ENCODE measurements at places on chromosomes 5 and 9.

DNA sequence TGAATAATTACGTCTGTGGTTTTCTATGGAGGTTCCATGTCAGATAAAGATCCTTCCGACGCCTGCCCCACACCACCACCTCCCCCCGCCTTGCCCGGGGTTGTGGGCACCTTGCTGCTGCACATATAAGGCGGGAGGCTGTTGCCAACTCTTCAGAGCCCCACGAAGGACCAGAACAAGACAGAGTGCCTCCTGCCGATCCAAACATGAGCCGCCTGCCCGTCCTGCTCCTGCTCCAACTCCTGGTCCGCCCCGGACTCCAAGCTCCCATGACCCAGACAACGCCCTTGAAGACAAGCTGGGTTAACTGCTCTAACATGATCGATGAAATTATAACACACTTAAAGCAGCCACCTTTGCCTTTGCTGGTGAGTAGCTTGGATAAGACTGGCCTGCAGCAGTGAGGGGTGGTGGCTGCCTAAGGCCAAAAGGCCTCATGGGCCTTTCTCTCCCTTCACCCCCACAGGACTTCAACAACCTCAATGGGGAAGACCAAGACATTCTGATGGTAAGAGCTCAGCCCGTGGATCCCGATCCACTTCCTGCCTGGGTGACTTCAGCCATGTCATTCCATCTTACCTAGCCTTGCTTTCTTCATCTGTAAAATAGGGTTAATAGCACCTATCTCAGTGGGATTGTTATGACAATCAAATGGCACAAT lies at the start of gene IL3:
IL3 (plus strand) TSS at position 155 of the 661 bp plus-strand sequence; CDS start at position 207, 52 bp downstream.
- no peak for DNase-seq

- DNase-seq, result no peak
Observed at GRCh38 chr5:174799121-174799520, 74.7 kb downstream of the MSX2 start.

DNA sequence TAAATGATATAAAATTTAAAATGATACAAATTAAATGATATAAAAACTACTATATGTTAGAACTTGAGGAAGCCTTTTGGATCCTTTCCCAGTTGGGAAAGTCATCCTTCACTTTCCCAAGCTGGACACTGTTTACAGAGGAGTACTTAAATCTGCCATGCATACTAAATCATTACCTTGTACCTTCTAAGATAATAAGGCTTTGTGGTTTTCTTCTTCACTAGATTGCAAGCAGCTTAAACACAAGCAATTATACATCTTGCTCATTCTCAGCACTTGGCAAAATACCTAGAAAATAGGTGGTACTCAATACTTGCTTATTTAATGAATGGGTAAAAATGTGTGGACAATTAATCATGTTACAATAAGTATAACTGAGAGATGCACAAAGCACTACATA lies 666.8 kb downstream of the PTPRD start:
- no peak for DNase-seq

- DNase-seq, result no peak
Observed at GRCh38 chr5:38622723-38623129, 66.3 kb upstream of the LIFR start.

- no peak for DNase-seq
Observed at GRCh38 chr9:130932255-130933079, 6.6 kb downstream of the FIBCD1 start.

- DNase-seq, result no peak
Observed at GRCh38 chr5:37043693-37044092, 167.1 kb downstream of the NIPBL start.

DNA sequence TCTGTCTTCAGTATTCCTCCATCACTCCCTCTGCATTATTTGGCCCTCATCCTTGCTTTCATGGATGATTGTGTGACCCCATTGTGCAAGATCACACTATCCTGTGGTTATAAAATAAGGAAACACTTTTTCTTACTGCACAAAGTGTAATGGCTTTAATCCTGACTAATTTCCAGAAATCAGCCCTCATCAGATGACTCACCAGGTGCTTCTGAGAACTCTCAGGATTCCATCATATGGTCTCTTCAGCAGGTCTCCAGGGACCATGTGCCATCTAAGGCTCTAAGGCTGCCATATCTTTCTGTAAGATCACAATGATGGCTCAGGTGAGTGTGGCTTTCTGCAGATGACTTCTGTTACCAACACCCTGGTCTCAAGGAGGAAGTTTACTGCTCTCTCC lies 27.3 kb upstream of the FER start:
- no peak for DNase-seq

- DNase-seq, result no peak
Observed at GRCh38 chr5:149940941-149941644, 3.5 kb downstream of the PDE6A start.

- no peak for DNase-seq
Observed at GRCh38 chr9:121569266-121569648, 69.6 kb upstream of the GGTA1 start.

DNA sequence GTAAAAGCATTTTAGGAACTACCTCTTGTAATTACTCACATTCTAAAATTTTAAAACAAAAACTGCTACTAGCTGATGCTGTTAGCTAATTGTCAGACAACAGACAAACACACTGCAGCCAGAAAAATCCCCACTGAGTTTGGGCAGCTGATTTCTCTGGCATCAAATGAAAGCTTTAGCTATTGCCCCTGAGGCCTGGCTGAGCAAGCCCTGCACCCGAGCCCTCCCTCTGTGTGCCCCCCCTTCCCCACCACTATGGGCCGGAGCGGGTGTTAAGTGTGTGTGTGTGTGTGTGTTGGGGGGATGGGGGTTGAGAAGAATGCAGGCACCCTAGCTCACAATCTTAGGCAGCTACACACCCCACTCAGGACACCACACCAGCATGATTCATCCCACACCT lies 2.4 kb downstream of the NEUROG1 start:
- no peak for DNase-seq

GRCh38 chr5:111389390-111390082 lies 122.8 kb downstream of the STARD4 start:
- DNase-seq, result no peak

- DNase-seq, result no peak
Observed at GRCh38 chr9:121453232-121453892, 46.3 kb downstream of the GGTA1 start.

- no peak for DNase-seq
Observed at GRCh38 chr9:84343111-84343521, 2.6 kb upstream of the SLC28A3 start.

DNA sequence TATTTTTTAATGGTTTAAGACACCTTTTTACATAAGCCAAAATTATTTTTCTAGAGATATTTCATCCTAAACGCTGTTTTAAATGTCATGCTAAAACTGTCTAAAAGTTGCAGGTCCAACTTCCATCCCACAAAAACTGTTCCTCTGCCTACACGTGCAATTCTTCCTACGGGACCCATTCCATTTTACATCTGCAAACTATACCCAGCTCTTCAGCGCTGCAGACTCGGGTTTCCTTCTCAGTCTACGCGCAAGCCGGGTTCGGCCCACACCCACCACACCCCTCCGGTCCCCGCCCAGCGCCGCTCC lies 8.7 kb downstream of the RANBP6 start:
- no peak for DNase-seq

DNA sequence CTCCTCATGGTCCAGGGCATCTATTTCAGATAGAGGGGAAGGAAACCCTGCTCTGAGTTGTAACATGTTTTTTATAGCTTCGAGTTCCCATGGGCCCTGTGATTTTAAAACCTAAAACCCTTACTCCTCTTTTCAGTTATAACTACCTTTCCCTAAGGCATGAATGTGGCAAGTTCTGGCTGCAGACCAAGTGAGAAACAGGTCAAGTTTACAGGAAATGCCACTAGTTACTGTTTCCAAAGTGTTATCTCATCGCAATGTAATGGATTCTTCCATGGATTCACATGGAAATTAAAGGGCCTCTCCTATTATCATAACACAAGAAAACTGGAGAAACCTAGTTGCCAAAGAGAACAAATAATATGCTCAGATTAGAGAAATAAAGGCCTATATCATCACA lies 574.5 kb upstream of the GRAMD2B start:
- no peak for DNase-seq

DNA sequence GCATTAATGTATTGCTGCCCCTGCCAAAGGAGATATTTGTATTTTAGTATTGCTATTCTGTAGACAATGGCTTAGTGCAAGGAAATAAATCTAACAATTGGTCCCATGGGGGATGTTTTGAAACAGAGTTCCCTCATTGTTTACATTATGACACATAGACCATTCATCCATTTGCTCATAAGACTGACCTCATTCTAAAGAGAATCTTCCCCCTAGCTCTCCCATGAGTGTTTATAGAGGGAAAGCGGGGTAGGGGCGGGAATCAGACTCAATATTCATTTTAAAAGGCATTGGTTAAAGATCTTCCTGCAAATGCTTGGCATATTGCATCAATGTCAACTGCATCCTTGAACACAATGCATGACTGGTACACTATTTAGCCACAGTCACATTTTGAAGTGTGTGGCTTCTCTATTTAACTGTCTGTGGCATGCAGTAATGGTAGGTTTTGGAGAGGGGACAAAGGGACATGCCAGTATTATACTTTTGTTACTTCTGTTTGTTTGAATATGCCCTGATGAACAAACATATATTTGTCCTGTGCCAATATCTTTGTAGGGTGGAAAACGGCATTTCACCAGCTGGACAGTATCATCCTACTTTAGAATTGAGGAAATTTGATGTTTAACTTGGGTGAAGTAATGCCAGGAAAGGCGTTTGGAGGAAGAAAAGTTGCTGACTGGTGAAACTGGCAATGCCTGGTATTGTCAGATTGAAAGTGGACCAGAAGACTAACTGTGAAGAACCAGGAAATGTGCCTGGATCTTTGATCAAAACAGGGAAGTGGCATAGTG lies 84.1 kb upstream of the MEGF10 start:
- no peak for DNase-seq

DNA sequence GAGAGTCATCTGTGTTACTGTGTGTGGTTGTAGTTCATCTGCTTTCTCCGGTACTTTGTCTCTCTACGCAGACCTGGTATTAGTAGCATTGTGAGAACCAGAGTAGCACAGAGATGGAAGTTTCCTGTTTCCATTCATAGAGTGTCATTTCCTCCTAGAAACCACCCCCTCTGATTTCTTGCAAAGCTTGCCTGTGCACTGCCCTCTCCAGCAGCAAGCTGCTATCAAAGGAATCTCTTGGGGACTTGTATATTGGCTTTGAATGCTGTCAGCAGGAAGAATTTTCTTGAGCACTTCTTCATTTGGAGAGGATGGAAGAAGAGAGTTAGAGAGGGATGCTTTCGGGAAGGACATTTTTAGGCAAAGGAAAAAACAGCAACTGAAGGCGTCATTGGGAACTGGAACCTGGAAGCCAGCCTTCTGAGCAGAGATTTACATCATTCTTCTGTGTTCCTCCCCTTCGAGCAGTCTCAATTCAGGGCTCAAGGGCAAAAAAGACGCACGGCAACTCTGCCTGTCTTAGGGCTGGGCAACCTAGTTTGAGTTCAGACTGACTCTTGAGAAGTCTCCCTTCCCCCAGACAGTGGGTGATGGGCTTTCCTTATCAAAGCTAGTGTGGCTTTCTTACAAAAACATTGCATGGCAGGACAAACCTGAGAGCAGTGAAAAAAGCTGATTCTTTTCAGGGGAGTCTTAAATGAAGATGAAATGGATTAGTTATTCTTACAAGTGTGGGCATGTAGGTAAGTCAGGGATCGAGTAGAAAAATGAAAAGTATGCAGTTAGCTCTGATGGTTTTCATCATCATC lies 226.3 kb downstream of the AOPEP start:
- no peak for DNase-seq

DNA sequence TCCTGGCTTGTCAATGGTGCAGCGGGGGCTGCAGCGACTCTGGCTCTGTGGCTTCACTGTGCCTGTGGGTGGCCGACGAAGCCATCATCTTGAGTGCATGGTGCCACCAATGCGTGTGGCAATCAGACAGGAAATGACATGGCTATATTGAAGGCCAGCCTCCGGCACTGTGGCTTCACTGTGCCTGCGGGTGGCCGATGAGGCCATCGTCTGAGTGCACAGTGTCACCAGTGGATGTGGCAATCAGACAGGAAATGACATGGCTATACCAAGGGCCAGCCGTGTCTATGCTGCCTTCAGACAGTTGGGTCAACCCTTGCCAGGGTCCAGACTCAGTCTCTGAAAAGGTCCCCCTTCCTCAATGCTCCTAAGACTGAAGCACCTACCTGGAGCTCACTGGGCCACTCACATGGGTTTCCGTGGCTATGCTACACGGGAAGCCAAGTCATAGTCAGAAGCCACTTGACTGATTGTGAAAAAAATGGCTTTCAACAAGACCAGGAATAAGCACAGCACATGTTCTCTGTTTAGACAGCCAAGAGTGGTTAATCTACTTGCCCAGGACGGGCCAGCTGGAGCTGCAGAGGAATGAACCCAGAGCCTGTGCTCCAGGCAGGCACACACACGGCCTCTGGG lies 67.5 kb upstream of the S1PR3 start:
- DNase-seq, result no peak

DNA sequence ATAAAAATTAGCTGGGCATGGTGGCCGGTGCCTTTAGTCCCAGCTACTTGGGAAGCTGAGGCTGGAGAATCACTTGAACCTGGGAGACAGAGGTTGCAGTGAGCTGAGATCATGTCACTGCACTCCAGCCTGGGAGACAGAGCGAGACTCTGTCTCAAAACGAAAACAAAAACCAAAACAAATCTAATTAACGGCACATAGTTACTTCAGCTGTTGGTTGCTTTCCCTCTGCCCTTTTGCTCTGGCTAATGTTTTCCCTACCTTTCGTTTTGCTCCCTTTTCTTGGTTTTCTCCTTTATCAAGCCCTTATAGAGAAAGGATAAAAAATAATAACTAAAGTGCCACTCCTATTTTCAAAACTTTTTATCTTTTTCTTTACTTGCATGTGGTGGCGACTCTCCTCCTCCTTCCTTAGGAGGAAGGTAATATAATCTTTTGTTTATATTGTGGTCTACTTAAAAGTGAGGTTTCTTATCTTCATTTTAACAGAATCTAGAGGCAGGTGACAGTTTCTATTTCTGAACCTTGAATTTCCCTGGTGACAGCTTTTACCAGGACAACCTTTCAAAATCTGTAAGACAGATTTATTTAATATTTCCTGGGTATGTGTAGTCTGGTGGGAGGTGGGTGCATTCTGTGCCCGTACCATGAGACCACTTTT lies 125.4 kb downstream of the ARHGEF28 start:
- DNase-seq, result no peak

- DNase-seq, result no peak
Observed at GRCh38 chr5:31758803-31759425, 120.0 kb downstream of the PDZD2 start.

GRCh38 chr5:73701566-73701965 lies 75.6 kb downstream of the ARHGEF28 start:
- no peak for DNase-seq

GRCh38 chr5:56012281-56012963 lies 17.7 kb upstream of the IL6ST start:
- DNase-seq, result peak; percentile 38

- no peak for DNase-seq
Observed at GRCh38 chr5:1868886-1869475, 13.7 kb downstream of the IRX4 start.

All from T-cell (primary cell).